ENCODE measurements at places on chromosomes 2 and 18.
A peak's percentile ranks its signal among the peaks of the same experiment; 100 is the strongest.

GRCh38 chr18:79828258-79828657 lies 30.5 kb downstream of the KCNG2 start:
- DNase-seq = no peak

DNA sequence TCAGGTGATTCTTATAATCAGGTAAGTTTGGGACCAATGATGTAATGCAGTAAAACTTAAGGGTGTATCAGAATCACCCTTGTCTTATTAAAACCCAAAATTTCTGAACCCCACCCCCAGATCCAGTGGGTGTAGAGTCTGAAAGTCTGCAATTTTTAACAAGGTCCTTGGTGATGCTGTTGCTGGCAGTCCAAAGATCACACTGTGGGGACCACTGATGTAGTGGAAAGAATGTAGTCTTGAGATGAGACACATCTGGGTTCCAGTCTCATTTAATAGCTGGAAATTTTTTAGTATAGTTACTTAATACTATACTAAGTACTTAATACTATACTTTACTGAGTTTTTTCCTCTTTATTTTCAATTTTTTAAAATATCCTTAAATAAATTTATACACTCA lies 258.4 kb downstream of the PLCL1 start:
- no peak for DNase-seq

DNA sequence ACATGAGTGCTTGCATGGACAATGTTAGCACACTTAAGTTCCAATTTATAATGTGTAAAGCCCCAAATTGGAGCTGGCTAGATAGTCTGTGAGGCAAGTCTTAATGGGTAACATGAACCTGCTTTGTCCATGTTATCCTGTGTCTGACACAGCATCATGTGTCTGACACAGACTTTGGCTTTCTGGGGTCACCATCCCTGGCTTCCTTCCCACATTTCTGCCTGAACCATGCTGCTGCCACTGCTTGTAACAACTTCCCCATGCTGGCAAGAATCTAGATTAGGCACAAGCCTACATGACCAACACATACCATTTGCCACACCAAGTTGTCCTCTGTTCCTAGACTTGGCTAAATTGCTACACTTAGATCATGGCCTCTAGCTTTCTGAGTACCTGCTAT lies 49.8 kb upstream of the ZBTB7C start:
- no peak for DNase-seq

GRCh38 chr2:82128051-82128450 lies 1823.5 kb upstream of the LRRTM1 start:
- no peak for DNase-seq

DNA sequence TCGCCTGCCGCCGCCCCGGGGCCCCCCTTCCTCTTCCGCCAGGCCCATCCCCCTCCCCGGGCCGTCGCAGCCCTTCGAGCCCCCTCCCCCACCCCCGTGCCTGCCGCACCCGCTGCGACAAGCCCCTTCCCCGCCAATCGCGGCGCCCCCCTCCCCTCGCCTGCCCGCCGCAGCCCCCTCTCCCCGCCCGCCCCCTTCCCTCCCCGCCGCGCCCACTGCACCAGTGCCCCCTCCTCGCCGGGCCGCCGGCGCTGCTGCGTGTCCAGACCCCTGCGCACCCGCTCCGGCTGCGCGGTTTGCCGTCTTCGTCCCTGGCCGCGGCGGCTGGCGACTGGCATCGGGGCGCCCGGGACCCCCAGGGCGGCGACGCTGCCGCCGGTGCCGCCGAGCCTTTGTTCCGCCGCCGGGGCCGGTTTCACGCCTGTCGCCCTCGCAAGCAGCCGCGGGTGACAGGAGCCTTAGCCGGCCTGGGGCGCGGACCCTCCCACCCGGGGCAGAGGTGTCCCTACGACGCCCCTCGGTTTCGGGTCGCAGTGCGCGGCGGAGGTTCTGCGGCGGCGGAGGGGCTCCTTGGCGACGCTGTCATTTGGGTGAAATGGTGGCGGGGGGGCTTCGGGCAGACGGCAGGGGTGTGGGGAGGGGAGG lies 18.1 kb downstream of the GPC1 start:
- DNase-seq = no peak

DNA sequence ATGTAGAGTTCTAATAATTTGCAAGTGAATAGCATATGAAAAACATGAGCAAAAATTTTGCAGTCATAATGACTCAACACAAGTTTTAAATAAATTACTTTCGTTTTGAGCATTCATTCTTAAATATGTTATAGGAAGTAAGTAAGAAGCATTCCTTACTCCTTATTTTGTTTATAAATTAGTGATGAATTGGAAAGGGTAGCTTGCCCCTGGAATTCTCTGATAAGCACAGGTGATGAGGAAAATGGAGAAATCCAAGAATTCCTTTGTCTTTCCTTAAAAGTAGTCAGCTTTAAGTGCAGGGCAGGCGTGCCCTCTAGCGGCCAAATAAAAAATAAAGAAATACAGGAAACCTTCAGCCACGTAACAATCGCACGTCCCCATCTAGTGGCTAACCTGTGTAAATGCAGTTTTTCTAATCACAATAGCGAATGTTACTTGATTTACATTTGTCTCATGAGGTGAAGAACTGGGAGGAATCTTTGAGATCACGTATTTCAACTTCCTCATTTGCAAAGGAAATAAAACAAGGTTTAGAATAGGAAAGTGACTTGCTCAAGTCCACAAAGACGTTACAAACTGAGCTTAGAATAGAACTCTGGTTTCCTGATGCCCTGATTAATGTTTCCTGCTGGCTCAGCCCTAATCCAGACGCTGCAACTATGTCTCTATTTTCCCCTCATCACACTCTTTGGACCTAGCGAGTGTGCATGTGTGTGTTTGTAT lies 47.2 kb upstream of the ZNG1B start:
- DNase-seq = no peak

- DNase-seq = no peak
Observed at GRCh38 chr18:69763002-69763401, 184.7 kb downstream of the CD226 start.

GRCh38 chr2:67232936-67233335 lies 164.2 kb upstream of the ETAA1 start:
- no peak for DNase-seq

DNA sequence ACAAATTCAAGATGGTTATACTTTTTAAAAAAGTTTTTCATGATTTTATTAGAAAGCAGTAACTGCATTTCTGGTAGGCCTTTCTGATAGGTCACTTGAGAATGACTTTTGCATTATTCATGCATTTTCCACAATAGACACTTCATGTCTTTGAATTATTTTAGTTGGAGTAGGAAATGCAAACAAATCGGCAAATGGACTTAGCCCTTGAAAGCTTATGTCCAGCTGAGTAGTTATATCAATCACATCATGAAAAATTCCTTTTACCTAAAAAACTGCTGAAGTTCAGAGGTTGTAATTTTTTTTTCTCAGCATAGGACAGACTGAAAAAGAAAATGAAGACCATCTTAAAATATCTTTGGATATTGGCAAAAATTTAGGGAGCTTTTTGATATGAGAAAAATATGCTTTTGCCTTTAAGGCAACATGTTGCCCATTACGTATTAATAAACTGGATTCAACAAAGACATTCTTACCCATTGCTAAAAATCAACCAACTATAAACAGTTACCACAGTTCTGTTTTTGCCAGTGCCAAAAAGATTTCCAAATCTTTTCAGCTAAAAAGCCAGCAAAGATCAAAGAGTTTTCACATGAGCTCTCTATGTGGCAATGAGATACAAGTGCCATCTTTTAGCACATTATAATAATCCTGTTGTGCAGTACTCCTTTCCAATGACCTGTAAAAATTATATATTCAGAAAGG lies 45.5 kb upstream of the FRZB start:
- no peak for DNase-seq

DNA sequence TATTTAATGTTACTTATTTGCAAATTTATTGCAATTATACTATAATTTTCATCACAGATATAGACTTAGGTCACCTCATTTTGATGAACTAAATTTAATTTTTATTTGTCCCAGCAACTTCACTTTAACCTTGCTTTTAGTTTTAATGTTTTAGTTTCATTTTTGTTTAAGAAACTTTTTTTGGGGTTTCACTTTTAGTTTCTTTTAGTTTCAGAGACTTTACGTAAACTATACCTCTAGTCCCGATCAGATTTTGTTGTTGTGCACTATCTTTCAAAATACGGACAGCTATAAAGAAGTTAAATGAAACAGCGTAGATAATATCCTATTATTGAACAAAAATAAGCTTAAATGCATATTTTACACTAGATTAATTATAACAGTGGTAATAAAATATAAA lies 460.5 kb downstream of the ERBB4 start:
- DNase-seq = no peak

DNA sequence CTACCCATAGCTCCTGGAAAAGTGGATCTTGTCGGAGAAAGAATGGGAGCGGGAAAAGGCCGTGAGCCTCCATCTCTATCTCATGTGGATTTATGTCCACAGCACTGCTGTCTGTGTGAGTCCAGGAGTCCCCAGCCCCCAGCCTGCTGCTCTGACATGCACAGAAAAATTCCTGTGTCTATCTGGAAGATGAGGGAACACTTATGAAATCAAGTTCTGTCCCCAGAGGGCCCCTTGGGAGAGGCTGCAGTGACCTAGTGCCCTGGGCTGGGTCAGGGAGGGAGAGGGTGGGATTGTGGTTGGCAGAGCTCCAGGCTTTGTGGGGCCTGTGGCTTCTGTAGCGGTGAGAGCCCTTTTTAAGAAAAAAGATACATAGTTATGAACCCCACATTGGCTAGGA lies 37.6 kb downstream of the HJURP start:
- DNase-seq = no peak

- no peak for DNase-seq
Observed at GRCh38 chr18:56977309-56977708, 169.6 kb upstream of the BOD1L2 start.

DNA sequence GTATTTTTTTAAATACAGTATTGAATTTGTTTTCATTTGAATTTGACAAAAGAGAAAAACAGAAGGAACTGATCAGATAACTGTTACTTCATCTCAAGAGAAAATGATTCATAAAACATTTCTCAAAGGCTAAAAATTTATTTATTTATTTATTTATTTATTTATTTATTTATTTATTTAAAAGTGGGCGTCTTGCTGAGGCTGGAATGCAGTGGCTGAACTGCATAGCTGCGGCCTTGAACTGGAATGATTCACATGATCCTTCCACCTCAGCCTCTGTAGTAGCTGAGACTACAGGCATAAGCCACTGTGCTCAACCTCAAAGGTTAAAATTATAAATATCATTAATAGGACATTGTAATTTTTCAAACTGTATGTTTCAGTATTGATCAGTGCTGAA lies 4.5 kb upstream of the PUM2 start:
- no peak for DNase-seq

DNA sequence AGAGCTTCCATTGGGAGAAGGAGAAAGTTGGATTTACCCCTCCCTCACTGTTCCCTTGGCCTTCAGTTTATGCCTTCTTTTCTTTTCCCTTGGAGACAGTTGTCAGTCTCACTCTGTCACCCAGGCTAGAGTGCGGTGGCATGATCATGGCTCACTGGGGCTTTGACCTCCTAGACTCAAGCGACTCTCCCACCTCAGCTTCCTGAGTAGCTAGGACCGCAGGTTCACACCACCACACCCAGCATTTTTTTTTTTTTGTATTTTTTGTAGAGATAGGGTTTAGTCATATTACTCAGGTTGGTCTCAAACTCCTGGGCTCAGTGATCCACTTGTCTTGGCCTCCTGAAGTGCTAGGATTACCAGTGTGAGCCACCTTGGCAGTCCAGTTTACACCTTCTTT lies 49.9 kb downstream of the SLC9A4 start:
- no peak for DNase-seq

GRCh38 chr2:233643128-233643527 lies 6.9 kb downstream of the UGT1A10 start:
- no peak for DNase-seq

DNA sequence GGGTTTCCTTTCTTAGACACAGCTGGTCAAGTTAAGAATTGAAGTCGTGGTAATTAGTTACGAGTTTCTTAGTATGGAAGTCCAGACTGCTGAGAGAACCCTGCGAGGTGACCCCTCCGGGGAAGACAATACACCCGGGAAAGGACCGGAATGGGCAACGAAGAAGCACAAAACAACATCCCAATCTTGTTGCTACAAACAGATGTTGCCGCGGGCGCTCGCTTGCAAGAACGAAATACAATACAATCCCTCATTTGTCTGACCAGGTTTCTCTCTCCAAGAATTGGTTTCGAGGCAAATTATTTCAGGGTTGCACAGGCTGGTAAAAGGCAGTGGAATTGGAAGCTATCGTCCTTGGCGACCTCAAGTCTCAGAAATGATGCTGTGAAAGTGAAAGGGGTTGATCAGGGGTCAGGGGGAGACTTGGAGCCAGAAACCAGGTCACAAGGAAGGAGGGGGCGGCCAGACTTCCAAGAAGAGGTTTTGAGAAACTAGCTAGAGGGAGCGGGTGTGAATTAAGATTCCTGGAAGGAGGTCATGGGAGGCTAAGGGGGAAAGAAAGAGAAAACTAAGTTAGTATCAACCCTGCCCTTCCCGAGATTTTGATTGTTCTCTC lies 401.9 kb downstream of the HRH4 start:
- DNase-seq = no peak

- peak; percentile 77 for DNase-seq
Observed at GRCh38 chr18:75248426-75249174, 38.0 kb downstream of the TSHZ1 start.

DNA sequence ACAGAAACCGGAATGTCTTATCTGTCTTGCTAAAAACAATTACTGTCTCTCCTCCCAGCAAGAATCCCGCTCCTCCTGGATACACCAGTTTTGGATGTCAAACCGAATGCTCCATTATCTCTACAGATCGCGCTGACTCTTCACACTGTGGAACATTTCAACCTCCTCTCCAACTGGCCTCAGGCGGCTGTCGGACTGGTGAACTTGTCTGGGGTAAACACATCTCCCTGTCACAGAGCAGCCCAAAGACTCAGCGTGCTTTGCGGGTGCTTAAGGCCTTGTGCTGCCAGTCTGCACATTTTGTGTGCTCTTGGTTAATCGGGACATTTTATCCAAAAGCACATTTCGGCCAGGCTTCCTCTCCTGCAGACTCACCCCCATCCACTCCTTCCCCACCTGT lies 173.1 kb downstream of the ICOS start:
- no peak for DNase-seq

GRCh38 chr18:12308386-12309100 lies 502 bp downstream of the TUBB6 start:
- peak; percentile 30 for DNase-seq

DNA sequence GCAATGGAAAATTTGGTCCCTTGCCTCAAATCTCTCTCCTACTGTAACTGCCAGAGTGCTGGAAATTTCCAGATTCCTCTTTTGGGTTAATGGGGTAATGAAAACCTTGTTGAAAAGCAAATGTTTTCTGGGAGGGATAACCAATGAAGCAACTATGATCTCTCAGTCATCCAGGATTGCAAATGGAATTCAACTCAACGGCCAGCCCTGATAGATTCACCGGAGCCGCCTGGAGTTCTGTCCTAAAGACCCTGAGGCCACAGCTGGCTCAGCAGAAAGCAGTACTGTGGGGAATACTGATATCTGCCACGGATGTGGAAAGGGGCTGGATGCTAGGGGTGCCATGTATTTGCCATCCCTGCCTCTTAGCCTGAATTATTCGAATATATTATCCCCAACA lies 167.8 kb downstream of the NRP2 start:
- no peak for DNase-seq

DNA sequence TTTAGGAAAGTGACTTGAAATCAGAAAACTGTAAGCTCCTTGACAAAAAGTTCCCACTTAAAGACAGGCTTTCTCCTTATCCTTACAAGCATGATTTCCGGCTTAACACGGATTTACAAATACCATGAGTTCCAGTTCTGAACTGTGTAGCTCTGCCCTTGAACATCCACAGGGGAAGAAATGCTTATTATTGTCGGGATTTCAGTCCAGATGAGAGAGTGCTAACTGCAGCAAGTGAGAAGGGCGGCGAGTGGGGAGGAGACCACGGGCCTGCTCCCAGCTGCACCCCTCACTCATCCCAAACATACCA lies 73.1 kb downstream of the LRRC30 start:
- no peak for DNase-seq
